K562 (cell line): ENCODE measurements at places on chromosomes 2 and 18. TPM values are rescaled to one million over a fixed set of nuclear protein-coding genes. Genes with fewer than 3 reads are reported as not detected.

Gene MAPRE2
- polyA plus RNA-seq: 49.6 and 55.1 TPM in 2 replicates

Gene ANKAR
- polyA plus RNA-seq: 0.04 and 0.23 TPM in 2 replicates

Gene HOXD3
- not detected in 2 replicates for polyA plus RNA-seq

Gene PRSS56
- polyA plus RNA-seq: not detected in 2 replicates

Gene GKN2
- not detected in 2 replicates for polyA plus RNA-seq
